ENCODE measurements at places on chromosomes 3 and 15.

DNA sequence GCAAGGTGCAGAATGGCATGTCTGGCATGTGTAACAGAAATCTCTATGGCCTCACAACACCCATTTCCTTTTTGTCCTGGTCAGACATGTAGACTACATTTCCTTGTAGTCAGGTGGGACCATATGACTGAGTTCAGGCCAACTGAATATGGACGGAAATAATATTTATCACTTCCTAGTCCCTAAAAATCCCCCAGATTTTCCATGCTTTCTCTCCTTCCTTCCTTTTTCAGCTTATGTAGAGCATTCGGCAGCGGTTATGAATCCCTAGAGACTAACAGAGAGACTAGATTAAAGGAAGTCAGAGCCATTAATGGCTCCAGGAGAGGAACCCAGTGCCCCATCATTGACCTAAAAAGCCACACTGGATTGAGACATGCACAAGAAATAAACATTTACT is 35.8 kb downstream of the SLC9A9 start:
- DNase-seq = no peak

DNA sequence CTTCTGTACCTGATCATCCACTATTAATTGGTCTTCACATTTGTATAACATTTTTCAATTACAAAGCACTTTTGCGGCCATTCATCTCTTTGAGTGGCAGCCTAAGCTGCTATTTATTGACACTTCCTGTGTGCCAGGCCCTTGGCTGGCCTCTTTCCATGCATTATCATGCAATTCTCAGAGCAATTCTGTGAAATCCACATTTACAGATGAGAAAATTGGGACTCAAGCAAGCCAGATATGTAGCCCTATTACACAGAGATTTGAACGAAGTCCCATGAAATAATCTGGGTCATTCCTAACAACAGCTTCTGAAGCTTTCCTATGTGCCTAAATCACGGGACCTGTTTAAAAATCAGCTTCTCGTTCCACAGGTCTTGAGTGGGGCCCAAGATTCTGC is 17.4 kb downstream of the SLC6A1 start:
- no peak for DNase-seq

- DNase-seq = no peak
These were observed 107.6 kb upstream of the ZBTB20 start for GRCh38 chr3:115254492-115255196.

- no peak for DNase-seq
These were observed 138.1 kb upstream of the ATP10A start for GRCh38 chr15:26001201-26001600.

- DNase-seq = no peak
These were observed 331.0 kb upstream of the ADAMTS9 start for GRCh38 chr3:65018801-65019200.

GRCh38 chr3:160556141-160556540 is 9.2 kb downstream of the KPNA4 start:
- DNase-seq = no peak

DNA sequence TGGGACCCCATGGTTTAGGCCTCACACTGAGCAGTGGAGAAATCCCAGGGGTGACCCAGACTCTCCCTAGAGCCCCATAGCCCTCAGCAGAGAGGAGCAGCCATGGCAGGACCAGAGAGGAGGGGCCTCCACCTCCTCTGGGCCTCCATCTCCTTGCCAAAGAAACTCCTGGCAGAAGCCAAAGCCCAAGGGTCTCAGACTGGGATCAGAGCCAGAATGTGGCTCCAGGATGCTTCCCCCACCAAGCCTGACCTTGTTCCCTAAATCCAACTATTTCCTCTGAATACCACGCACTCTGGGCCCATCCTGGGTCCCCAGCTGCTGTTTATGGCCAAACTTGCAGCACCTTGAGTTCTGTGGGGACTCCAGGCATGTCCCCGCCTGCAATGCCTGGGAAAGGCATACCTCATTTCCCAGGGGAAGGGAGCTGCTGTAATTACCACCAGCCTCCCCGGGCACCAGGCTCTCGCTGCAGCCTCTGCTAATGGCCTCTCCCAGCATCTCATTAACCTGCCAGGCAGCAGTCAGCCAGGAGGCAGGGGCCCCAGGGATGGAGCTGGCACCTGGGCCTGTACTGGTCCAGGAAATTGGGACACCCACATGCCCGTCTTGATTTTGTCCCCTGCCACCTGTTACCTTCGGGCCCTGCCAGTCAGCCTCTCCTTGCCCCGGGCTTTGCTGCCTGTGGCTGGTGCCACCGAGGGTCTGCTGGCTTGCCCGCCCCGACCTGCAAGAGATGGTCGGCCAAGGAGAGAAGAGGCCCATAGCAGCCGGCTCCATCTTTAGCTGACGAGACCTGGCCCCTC is 4.6 kb downstream of the CCDC9B start:
- DNase-seq = no peak

- no peak for DNase-seq
These were observed 549.5 kb downstream of the PYDC2 start for GRCh38 chr3:192010490-192010889.

Measured in stimulated activated CD4-positive, alpha-beta T cell treated with anti-CD3 and anti-CD28 coated beads, TNF-alpha, amount 100 ng/mL, for 1 hour (primary cell).